ENCODE measurements at places on chromosomes 13 and 19.

DNA sequence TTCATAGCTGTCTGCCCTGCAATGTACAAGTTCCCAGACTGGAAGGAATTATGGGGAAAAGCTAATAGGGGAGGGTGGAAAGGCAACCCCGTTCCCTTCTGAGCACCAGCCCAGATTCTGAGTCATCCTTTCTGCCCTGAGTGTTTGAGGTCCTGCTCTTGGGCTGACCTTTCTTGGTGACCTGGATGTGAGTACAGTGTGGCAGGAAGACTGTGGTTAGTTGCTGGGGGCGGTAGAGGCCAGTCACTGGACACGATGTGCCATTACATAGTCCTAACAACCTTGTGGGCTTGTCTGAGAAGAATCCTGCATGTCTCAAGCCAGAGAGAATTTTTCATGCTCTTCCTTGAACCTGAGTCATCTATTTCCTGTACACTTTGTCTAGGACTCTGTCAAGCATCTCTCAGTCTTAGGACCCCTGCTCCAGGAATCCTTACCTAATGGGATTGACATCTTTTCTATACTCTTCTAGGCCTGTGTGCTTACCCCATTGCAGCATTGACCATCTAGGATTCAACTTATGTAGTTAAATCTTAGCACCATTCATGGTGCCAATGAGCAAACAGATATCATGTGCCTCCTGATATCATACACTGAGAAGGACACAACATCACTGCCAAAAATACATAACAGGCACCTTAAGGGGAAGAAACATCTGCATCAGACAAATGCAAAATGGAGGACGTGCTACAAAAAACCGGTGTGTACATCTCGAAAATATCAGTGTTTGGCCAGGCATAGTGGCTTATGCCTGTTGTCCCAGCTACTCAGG, 8.1 kb upstream of the ANGPTL4 start:
- peak; percentile 100 for DNase-seq

GRCh38 chr19:35034005-35034502, 3.8 kb downstream of the SCN1B start:
- no peak for DNase-seq

DNA sequence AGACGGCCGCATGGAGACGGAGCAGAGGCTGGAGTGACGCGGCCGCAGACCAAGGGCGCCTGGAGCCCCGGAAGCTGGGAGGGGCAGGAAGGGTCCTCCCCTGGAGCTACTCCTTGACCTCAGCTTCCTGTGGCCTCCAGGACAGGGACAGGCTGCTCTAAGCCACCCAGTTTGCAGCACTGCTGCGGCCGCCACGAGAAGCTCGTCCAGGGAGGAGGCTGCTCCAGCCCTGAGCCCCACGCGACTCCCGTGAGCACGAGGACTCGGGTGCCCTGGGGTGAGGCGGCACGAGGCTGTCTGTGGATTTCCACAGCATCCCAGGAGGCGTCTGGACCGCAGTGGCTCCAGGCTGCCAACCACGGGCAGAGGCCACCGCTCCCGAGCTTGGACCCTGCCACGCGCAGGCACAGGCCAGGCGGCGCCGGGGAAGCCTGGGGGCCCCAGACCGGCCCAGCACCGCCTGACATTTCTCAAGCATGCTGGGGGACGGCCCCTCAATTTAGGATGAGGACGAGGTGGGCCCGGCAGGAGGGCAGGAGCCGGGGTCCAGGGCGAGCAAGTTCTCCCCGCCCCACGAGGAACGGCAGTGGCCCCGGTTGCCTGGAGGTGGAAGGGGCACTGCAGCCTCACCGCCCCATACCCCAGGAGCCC, 10.7 kb downstream of the SBNO2 start:
- no peak for DNase-seq

- no peak for DNase-seq
Observed at GRCh38 chr13:46539231-46539630, 13.7 kb upstream of the LRCH1 start.

DNA sequence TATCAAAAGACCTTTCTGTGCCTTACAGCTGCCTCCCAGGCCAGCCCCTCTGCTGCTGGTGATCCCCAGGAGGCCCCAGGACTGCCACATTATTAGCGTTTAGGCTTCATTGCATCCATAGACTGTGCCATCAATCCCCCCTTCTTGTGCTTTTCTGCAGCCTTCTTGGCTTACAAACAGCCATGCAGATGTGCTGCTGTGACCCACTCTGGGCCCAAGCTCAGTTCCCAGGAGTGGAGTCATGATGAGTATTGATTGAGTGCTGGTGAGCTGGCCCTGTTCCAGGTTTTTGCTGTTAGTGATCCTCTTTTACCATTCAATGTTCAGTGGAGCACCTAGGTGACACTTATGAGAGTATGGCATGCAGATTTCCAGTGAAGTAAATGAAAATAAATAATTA, 59.9 kb upstream of the SLAIN1 start:
- no peak for DNase-seq

DNA sequence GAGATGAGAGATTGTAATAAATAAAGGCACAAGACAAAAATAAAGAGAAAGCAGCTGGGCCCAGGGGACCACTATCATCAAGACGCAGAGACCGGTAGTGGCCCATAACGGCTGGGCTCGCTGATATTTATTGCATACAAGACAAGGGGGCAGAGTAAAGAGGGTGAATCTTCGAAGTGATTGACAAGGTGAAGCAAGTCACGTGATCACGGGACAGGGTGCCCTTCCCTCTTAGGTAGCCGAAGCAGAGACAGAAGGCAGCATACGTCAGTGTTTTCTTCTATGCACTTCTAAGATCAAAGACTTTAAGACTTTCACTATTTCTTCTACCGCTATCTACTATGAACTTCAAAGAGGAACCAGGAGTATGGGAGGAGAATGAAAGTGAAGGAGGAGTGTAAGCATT, 4.6 kb upstream of the PRKCG start:
- no peak for DNase-seq

- no peak for DNase-seq
Observed at GRCh38 chr13:46778890-46779289, 18.1 kb downstream of the ESD start.

- DNase-seq, result no peak
Observed at GRCh38 chr13:77470986-77471385, 64.5 kb upstream of the SCEL start.

DNA sequence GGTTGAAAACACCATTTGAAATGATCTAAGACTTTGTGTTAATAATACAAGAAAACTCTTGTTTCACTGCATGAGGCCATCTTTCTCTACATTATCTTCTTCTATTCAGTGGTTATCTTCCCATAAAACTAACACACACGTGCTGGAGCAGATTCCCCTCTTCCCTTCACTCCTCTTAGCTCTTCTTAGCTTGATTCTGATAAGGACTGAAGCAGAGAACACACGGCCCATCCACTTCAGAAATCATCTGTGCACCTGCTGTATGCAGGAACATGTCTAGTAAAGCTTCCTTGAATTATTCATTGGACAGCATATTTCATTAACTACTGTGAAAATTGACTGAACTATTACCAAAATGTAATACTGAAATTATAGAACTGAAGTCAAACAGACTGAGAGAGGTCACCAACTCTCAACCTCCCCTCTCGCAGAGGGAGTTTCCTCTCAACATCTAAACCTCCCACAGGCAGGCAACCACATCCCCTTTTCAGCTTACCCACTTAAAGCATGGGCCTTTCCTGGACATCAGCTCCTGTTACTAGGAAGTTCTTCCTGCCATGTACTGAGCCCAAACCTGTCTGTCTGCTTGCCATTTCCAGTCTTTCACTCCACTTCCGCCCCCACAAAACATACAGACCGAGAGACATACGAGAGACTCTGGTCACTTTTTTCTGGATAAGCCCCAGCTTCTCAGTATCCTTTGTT, 113.9 kb downstream of the CRYL1 start:
- no peak for DNase-seq

- DNase-seq, result no peak
Observed at GRCh38 chr13:95067303-95067702, 233.9 kb downstream of the ABCC4 start.

GRCh38 chr19:35109395-35110112, 6.1 kb upstream of the FXYD3 start:
- no peak for DNase-seq

DNA sequence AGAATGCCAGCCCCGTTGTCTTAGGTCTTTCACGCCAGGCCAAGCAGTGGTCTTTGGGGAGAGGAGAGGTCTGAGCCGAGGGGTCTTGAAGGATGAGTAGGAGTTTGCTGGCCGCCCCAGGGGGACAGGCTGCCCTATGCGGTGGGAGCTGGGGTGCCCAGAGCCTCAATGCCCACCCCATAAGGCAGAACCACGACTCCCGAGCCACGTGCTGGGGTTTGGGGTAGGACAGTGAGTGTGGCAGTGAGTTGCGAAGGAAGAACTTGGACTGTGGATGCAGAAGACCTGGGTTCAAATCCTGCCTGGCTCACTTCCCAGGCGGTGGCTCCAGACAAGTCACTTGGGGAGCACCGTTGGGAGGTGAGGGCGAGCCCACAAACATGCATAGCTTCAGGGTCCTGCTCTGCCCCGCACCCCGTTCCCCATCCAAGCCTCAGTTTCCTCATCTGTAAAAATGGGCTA, 5.5 kb downstream of the RAB11B start:
- no peak for DNase-seq

DNA sequence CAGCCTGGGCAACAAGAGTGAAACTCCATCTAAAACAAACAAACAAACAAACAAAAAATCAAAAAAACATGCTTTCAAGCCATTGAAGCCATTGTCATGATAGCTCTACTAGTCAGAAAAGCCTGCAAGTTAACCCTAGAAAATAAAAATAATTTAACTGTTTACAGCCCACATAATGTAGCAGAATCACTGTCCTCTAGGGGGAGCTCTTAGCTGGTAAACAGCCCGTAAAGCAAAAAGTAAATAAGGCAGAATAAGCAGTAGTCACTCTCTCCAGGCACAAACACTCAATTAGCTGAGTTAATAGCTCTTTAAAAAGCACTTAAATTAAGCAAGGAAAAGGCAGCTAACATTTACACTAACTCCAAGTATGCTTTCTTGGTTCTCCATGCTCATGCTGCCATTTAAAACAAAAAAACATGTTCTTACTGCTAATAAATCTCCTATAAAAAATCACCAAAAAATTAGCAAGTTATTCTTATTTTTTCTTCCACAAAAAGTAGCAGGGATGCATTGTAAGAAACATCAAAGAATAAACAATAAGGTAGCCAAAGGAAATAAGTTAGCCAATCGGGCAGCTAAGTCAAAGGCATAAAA, 11.3 kb downstream of the LILRB4 start:
- peak; percentile 68 for DNase-seq

- DNase-seq, result peak; percentile 35
Observed at GRCh38 chr13:94481941-94482340, 2.5 kb upstream of the DCT start.

- no peak for DNase-seq
Observed at GRCh38 chr19:16288544-16288943, 36.1 kb upstream of the KLF2 start.

GRCh38 chr13:103102482-103102881, 36.3 kb upstream of the SLC10A2 start:
- no peak for DNase-seq

DNA sequence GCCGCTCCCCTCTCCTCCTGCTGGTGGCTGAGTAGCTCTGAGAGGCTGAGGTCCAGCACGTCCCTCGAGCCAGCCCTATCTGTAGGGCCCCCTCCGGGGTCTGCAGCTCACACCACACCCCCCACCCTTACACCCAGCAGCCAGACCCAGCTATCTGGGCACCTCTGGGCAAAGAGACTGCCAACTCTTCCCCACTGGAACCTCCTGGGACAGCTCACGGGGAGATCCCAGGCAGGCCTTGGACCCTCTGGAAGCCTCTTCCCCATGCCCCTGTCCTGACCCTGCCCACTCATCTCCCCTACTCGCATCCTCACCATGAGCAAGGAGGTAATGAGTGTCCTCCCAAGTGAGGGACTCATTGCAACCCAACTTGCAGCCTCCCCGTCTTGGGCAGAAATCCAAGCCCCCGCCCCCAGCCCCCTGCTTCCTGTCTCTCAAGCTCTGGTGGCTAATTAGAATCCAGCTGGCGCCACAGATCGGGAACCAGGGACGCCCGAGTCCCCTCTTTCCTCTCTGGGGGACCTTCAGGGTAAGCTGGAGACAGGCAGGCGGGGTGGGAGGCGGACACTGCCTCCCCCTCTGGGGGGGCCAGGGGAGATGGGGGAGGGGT, 22.1 kb downstream of the ADGRL1 start:
- no peak for DNase-seq

DNA sequence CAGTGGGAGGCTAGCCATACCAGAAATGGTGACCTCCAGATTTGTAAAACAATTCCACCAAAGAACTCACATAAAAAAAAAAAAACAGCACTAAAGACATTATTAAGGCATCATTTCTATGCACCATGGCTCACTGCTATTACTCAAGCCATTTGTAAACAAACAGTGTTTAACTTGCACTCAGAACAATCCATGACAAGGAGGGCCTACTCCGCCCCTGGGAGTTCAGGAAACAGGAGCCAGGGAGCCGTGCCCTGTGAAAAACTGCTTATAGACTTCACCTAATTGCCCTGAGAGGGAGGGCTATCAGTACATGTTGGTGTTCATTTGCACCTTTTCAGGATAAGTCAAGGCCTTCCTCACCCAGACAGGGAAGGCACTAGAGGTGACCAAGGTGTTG, 103.2 kb downstream of the ZNF429 start:
- no peak for DNase-seq

- DNase-seq, result no peak
Observed at GRCh38 chr13:31775686-31776085, 36.4 kb downstream of the RXFP2 start.

GRCh38 chr13:92179223-92179622, 780.8 kb downstream of the GPC5 start:
- no peak for DNase-seq

DNA sequence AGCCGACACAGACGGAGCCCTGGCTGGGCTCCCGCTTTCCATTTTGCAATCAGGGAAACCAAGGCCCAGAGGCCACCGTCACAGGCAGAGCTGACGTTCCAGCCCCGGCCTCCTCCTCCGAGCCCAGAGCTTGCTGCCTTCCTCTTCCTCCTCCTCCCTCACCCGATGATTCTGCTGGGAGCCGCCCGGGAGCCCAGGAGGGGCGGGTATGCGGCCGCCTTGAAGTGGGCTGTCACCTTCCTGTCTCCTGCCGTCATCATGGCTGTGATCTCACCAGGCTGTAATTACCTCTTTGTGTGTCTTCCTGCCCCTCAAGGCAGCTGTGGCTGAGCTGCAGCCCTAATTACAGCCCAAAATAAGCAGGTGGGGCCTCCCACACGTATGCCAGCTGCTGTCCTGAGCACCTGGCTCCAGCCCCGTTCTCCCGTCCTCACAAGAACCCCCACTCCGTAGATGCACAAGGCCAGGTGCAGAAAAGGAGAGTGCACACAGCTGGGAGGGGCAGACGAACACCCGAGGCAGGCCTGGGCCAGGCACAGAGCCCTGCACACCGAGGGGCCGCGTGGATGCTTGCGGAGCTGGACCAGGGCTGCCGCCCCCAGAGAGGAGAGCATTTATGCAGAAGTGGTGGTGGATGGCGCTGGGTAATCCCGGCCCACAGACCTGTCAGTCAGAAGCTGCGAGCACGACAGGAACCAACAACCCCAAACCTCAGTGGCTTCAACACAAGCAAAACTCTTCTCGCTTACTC, 4.0 kb downstream of the TPGS1 start:
- DNase-seq, result peak; percentile 29

Measured in RKO (cell line).